ENCODE measurements at places on chromosomes 6 and 20.
A peak's percentile ranks its signal among the peaks of the same experiment; 100 is the strongest.

DNA sequence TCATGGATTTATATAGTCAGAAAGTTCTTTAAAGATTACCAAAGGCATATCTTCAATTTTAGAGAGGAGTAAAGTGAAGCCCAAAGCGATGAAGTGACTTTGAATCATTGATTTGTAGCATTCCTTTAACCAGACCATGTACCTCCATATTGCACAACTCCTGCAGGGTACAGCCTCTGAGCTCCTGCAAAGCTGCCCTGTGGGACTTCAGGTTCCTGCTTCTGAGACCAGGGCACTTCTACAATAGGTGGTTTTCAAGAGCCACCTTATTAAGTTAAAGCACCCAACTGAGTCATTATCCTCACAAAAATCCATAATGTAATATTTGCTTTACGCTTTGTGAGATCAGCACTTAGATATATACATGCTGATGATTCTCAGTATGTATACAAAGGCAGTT, 270.7 kb upstream of the RGS17 start:
- no peak for DNase-seq

- DNase-seq: peak; percentile 5
These were observed 182.4 kb downstream of the TSHZ2 start for GRCh38 chr20:53154540-53154939.

GRCh38 chr6:89818977-89819335, 638 bp downstream of the MDN1 start:
- peak; percentile 24 for DNase-seq

GRCh38 chr6:16544521-16544920, 216.7 kb downstream of the ATXN1 start:
- DNase-seq: no peak

- no peak for DNase-seq
These were observed 600 bp upstream of the TNNC2 start for GRCh38 chr20:45827712-45828111.

- DNase-seq: peak; percentile 61
These were observed 80.9 kb downstream of the HAO1 start for GRCh38 chr20:7859356-7859802.

- peak; percentile 46 for DNase-seq
These were observed 1216.2 kb upstream of the CITED2 start for GRCh38 chr6:140590641-140591040.

DNA sequence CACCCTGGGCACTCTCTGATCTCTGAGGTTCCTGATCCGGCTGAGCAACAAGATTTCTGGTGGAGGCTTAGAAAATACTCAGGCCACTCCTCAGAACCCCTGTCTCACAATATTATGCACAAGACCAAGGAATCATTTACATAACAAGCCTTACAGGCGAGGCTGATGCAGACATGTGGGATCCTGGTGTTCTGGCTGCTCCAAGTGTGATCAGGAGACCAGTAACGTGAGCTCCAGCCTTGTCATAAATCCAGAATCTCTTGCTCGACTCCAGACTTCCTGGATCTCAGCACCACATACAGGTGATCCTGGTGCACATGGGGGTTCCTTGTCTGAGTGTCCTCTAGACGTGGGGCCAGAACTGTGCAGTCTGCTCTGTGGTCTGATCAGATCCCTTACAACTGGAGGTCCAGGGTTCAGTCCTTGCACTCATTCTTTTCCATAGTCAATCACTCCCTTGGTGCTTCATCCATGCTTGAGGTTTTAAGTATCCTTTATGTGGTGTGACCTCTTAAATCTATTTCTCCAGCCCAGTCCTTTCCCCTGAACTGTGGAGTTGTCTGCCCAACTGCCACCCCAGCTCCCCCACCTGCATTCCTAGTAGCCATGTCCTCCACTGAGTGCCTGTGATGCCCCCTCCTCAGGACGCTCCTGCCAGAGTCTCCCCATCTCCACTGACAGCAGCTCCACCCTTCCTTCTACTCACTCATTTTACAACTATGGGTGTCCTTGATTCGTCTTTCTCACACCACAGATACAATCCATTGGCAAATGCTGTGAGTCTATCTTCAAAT, 5.1 kb downstream of the HLA-C start:
- DNase-seq: no peak

GRCh38 chr20:4089756-4090487, 74.6 kb upstream of the RNF24 start:
- peak; percentile 64 for DNase-seq

DNA sequence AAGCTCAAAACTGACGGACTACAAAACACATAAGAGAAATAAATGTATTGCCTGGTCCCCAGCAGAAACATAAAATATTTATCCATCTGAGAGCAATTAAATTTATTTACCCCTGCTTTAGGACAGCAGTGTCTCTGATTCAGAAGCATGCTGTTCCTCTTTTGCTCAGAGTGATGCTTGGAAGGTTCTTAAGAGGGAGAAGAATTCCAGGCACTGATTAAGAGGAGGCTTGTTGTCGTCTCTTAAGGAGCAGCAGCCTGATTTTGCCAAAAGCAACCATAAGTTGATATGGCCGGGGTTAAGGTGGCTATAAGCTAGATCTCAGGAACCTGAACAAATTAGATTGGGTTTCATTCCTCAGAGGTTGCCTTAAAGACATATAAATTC, 25.8 kb downstream of the CAP2 start:
- no peak for DNase-seq

GRCh38 chr6:150251566-150252186, 108.8 kb downstream of the PPP1R14C start:
- no peak for DNase-seq

GRCh38 chr6:169591616-169592015, 110.2 kb downstream of the WDR27 start:
- DNase-seq: no peak

GRCh38 chr6:112513175-112513574, 166.0 kb downstream of the RFPL4B start:
- no peak for DNase-seq

- peak; percentile 41 for DNase-seq
These were observed 157.2 kb upstream of the CARMIL1 start for GRCh38 chr6:25122001-25122400.

DNA sequence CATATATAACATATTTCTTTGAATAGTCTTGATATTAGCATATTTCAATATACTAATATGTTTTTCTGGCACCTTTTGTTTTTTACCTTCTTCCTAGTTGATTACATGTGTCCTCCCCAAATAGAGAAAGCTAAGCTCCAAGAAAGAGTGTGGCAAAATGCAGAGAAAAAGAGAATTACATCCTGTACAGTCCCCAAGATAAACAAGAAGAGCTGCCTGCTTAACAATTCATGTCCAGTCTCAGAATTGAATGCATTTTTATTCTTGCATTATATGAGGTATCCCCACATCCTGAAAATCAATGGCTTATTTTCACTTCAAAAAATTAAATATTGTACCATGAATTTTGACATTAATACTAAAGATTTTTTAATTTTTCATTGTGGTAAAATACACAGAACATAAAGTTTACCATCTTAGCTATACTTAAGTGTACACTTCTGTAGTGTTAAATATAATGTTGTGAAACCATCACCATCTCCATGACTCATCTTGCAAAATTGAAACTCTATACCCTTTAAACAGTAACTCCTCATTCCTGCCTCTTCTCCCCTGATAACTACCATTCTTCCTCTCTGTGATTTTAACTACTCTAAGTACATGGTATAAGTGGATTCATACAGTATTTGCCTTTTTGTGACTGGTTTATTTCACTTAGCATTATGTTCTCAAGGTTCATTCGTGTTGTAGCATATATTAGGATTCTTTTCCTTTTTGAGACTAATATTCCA, 490.3 kb downstream of the COL12A1 start:
- DNase-seq: peak; percentile 68

GRCh38 chr6:68008445-68008844, 626.6 kb upstream of the ADGRB3 start:
- peak; percentile 10 for DNase-seq

- no peak for DNase-seq
These were observed 869.8 kb upstream of the MAN1A1 start for GRCh38 chr6:120219339-120219738.

DNA sequence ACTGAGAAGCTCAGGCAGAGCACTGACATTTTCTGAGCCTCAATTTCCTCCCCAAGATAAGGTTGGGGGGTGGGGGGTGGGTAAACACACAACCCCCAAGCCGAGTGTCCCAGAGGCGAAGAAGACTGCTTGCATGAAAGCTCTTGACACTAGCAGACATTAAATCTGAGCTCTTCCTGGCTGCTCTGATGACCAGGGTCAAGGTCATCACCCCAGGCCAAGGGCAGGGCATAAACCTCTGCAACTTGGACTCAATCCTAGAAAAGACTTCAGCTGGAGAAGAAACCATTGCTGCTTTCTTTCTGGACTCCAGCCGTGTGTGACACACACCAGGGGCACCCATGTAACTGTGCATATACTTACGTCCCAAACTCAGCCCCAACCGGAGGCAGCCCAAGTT, 109.0 kb downstream of the BANF2 start:
- no peak for DNase-seq

DNA sequence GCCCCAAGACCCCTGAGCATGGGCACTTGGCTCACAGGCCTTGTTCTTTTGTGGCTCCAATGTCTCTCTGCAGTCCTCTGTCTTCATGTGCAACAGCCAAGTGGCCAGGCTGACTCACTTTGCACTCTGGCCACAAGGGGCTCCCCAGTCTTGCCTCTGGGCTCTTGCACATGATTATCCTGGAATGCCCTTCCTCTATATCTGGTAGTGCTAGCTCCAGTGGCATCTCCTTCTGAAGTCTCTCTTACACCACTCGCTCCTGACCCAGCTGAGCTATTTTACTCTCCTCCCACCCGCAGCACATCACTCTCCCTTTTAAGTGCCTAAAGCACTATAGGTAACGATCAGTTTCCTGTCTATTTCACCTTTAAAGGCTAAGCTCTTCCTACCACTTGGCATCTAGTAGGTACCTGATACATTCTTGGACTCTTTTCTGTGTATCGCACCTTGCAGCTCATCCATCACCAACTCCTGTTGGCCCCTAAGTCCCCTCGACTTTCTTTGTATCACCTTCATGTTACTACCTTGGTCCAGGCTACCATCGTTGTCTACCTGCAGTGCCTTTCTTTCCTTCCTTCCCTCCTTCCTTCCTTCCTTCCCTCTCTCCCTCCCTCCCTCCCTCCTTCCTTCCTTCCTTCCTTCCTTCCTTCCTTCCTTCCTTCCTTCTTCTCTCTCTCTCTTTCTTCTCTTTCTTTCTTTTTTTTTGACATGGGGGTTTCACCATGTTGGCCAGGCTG, 211.9 kb upstream of the RNF24 start:
- peak; percentile 80 for DNase-seq

DNA sequence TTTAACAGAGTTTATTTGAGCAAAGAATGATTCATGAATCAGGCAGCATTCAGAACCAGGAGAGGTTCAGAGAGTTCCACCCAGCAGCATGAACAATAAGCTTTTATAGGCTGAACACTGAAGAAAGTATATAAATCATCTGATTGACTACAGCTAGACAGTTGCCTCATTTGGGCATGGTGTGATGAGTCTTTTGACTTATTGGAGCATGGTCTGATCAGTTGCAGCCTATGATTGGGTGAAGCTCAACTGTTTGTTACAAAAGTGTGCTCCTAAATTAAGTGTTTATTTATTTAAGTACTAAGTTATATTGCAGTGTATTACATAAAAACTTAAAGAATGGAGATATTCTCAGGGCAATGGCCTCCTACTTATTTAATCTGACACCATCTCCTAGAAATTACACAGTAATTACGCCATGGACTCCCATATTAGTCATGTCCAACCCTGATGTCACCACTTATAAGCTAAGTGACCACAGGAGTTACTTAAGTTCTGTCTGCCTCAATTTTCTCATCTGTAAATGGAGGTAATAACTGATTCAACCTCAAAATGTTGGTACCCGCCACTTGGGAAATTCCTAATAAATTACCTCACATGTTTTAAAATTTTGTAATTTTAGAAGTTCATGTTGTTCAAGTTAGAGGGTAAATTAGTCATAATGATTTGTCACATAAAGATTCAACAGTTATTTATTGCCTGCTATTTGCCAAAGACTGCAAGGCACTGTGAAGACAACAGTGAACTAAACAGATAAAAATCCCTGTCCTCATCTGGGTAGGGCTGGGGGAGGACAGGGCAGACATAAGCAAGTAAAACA, 15.2 kb upstream of the ROS1 start:
- DNase-seq: peak; percentile 95

DNA sequence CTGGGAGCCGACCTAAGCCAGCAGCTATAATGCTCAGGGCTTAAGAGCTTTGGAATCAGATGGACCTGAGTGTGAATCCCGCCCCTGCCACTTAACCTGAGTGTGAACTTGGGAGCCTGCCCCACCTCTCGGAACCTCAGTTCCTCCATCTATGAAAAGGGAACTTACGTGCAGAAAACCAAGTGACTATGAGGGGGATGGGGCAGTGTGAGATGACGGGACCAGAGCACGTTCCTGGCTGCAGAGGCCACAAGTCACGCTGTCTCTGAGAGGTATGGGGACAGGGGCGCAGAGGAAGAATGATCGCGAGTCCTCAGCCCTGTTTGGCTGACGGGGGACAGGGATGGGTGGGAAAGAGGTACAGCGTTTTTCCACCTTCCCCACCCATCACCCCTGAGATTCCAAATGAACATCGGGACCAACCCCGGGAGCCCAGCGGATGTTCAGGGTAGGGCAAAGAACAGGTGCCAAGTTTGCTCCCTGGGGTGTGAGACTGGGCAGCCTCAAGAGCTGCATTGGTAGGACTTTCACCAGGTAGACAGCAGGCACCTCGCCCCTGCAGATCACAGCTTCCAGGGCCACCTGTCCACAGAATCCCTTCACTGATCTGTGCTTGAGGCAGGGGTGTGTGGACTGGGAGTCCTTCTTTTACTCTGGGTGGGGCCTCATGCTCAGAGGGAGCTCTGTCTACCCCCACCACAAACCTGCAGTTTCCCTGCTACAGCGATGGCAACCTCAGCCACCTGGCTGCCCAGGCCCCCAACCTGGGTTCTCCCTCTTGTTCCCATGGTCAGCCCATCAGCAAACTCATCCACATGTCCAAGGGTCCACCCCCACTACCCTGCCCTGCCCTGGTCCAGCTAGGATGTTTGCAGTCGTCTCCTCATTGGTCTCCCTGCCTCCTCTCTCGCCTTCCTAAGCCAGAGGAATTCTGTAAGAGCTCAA, 85.8 kb downstream of the CEBPB start:
- DNase-seq: no peak

DNA sequence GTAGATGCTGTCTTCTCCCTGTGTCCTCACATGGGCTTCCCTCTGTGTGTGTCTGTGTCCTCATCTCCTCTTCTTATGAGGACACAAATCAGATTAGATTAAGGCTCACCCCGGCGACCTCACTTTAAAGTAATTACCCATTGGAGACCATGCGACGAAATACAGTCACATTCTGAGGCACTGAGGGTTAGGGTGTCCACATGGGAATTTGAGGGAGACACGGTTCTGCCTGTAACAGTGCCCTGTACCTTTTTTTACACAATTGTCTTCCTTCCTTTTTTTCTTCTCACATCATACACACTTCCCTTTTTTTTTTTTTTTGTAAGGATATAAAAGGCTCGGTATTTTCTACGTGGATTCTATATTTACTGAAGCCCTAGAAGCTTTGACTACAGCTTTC, 48.9 kb downstream of the DEK start:
- no peak for DNase-seq
